ENCODE measurements at places on chromosomes 4 and X. TPM values are rescaled to one million over a fixed set of nuclear protein-coding genes. Genes with fewer than 3 reads are reported as not detected.

DNA sequence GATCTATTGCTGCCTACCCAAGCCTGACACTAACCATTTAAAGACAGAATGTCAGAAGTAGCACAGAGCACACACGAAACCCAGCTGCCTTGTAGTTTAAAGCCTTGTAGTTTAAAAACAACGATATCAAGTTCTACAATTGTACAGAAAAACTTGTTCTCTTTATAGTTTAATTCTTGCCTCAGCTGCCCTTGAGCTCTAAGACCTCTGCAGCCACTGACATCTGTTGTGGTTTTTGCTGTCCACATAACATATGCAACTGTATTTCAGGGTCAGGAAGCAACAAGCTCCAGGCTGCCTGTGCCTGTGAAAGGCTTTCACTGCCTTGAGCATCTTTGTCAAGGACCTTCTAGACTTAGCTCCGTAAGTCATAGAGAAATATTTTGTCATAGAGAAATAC lies 227.2 kb downstream of the SPCS3 start:
- DNase-seq: no peak

- peak; percentile 30 for DNase-seq
Measured at GRCh38 chr4:118865091-118865708, 23.5 kb upstream of the SYNPO2 start.

- no peak for DNase-seq
Measured at GRCh38 chr4:77009511-77010115, 60.1 kb downstream of the SEPTIN11 start.

DNA sequence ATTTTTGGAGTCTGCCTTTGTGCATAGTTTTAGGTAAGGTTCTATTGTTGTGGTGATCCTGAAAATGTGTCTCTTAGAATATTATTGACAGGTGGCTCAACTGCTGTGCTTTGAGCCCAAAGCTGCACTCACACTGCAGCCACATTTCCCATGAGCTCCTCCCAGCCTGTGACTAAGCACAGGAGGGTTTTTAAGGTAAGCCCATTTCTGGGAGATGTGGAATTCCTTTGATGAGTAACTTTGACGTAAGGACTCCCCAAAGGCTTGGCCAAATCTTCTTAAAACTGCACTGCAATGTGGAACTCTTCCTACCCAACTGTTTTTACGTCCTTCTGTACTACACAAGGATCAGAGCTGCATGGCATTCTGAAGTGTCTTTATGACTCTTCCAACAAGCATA lies 20.0 kb upstream of the TMPRSS11A start:
- no peak for DNase-seq

- no peak for DNase-seq
Measured at GRCh38 chr4:95293014-95293413, 255.8 kb downstream of the UNC5C start.

GRCh38 chr4:159024266-159024665 lies 78.6 kb upstream of the RAPGEF2 start:
- DNase-seq: no peak

DNA sequence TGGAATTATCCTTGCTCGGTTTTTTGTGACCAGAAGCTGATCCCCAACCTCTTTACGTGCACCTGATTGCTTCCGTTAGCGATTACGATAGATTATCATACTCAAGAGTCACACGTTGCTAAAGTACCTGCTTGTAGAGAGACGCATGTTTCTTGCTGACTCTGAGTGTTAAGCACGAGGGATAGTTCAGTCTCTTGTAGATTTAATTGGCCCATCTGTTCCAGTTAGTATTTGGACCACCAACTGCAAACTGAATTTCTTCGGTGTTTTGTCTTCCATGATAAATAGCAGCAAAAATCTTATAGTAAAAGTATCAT lies 516 bp upstream of the COX18 start:
- no peak for DNase-seq

GRCh38 chr4:33649015-33649414 lies 2595.3 kb downstream of the ARAP2 start:
- no peak for DNase-seq

- DNase-seq: no peak
Measured at GRCh38 chrX:77009691-77010090, 437.5 kb upstream of the FGF16 start.

- no peak for DNase-seq
Measured at GRCh38 chr4:119955256-119955655, 111.4 kb downstream of the MAD2L1 start.

DNA sequence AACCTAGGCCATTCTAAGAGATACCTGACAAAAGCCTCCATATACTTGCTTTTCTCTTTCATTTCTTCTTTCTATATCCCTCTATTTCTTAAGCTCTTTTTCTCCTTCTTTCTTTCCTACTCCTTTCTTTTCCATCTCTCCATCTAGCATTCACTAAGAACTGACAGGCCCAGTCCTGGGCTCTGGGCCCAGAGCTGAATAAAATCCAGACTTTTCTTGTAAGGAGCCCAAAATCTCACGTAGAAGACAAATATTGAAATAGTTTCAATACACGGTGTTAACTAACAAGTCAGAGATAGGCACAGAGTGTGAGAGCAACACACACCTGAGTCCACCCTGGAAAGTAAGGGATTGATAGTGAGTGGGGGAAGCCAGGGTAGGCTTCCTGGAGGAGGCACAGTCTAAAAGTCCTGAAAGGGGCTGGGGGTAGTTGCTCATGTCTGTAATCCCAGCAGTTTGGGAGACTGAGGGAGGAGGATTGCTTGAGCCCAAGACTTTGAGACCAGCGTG lies 73.2 kb upstream of the EFNB1 start:
- no peak for DNase-seq

DNA sequence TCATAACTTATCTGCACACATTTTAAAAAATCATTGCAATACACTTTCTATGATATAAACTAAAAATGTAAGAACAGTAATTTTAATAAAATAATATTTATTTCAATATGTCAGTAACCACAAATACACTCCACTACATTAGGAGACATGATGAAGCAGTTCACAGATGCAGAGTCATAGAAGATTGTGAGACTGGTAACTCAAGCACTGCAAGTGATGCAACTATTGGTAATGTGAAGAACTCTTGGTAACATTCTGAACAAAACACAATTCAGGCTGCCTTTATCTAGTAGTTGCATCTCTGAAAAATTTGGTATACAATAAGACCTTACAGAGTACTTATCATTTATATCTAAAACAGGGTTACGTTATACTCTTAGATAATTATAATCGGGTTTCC lies 52.6 kb upstream of the LRAT start:
- DNase-seq: no peak

GRCh38 chrX:40172401-40173142 lies 74.8 kb upstream of the BCOR start:
- DNase-seq: peak; percentile 90

DNA sequence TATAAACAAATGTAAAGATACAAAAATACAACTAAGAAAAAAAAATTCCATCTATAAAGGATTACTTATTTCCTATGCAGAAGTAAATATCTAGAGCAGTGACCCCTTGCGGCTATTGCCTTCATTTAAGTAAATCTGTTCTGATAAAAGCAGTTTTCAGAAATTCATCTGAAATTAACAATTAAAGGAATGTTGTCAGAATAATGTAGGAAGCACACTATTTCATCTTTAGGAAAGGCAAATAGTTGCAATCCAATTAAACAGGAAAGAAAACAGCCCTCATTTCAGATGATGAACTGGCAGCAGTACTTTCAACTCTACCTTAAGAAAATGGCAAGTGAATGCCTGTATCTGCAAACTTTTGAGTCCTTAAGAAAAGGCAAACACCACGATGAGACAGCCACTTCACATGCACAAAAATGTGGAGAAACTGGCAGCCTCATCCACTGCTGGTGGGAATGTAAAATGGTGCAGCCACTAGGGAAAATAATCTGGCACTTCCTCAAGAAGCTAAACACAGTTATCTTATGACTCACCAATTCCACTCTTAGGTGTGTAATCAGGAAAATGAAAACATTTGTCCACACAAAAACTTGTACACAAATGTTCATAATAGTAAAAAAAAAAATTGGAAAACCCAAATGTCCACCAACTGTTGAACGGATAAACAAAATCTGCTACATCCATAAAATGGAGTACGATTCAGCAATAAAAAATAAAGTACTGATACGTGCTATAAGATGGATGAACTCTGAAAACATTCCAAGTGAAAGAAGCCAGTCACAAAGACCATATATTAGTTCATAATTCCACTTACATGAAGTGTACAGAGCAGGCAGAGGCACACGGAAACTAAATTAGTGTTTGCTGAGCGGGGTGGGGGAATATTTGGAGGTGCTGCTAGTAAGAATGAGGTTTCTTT lies 2.0 kb upstream of the THAP9 start:
- no peak for DNase-seq

- no peak for DNase-seq
Measured at GRCh38 chrX:103637604-103638338, 9.0 kb downstream of the TCEAL1 start.

GRCh38 chr4:54737421-54737820 lies 79.7 kb downstream of the KIT start:
- DNase-seq: no peak

GRCh38 chrX:28850955-28851354 lies 263.7 kb downstream of the IL1RAPL1 start:
- no peak for DNase-seq

- DNase-seq: no peak
Measured at GRCh38 chr4:127936974-127937373, 28.0 kb downstream of the MFSD8 start.

DNA sequence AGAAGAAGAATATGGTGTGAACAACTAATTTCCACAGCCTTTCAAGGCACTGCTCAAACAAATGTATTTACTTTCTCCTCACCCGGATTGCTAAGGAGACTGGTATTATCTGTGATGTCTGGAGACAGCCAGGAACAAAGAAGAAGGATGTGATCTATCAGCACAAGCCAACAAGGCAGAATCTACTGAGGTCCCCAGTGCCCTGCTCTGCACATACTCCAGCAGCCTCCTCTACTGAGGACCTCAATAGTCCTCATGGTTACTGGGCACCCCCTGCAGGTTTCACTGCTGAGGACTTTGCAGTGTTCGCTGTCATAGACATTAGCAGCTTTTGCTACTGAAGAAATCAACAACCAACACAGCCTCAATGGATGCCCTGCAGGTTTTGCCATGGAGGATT lies 930.1 kb downstream of the ADGRL3 start:
- DNase-seq: no peak

DNA sequence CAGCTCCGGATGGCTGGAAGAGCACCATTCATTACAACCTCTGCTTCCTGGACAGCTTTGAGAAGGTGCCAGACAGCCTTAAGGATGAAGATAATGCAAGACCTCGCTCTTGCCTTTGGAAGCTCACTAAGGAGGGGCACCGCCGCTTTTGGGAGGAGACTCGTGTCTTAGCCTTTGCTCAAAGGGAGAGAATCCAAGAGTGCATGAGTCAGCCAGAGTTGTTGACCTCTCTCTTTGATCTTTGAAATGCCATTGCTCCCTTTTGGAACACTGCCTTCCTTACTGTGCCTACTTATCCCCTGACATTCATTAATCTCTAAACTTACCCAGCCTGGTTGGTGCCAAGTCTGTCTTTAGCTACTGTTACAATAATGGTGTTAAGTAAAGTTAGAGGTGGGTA lies 1.2 kb downstream of the FOXR2 start:
- DNase-seq: no peak

GRCh38 chr4:18938343-18939099 lies 917.0 kb upstream of the LCORL start:
- no peak for DNase-seq

DNA sequence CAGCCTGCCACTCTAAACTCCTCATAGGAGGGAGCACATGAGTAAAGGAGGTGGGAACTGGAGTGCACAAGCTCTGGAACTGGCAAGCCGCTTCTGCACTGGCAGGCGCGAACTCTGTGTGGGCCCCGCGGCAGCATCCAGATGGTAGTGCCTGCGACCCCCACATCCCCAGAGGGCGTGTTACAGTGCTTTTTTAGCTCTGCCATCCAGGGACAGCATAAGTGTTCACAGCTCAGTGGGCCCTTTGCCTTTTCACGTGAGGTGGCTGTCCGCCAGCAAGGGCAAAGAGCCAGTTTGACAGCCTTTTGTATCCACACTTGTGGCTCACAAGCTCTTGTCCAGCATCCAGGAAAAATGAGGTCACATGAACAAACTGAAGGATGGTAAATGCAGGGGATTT lies 581.6 kb upstream of the DIAPH2 start:
- DNase-seq: no peak

GRCh38 chr4:136863756-136864155 lies 668.5 kb downstream of the PCDH18 start:
- DNase-seq: no peak

GRCh38 chrX:46531442-46531841 lies 13.8 kb downstream of the ZNF674 start:
- DNase-seq: no peak

DNA sequence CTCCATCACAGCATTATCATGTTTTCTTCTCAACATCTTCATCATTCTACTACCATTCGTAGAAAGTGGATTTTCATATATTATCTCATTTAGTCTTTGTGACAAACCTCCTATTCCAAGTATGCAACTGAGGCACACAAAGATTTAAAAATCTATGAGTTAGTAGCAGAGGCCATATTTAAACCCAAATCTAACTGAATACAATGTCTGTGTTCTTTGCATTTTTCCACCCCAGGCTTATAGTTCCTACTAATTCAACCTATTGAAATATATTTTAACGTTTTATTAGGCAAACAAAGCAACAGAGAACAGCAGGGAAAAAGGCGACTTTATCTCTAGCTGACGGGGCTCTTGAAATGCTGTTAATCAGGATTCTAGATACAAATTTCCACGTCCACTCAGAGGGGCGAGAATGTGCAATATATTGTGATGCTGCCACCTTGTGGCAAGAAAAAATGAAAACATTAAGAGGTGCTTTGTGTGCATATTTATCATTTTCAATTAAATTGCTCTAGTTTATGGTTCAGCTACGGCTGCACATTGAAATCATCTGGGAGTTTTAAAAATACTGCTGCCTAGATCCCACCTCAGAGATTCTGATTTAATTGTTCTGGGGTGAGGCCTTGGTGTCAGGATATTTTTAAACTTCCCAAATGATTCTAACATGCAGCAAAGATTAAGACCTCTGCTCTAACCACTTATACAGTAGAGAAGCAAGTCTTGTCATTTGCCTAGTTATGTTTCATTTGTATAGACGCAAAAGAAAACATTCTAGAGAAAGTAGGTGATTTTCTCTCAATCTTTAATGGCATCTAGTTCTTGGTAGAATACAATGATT lies 315.9 kb downstream of the MAPK10 start:
- DNase-seq: no peak

MEPE gene
- not detected for total RNA-seq

CASK gene
- total RNA-seq: 17.5 TPM

CYTL1 gene
- 0.45 TPM for total RNA-seq

SCML2 gene
- 1.2 TPM for total RNA-seq

PPARGC1A gene
- 74.7 TPM for total RNA-seq

SFRP2 gene
- 0.54 TPM for total RNA-seq

ZNF81 gene
- total RNA-seq: 6.2 TPM

SULT1E1 gene
- total RNA-seq: not detected

XPNPEP2 gene
- total RNA-seq: 2.5 TPM

KDR gene
- total RNA-seq: 18.7 TPM

ADGRL3 gene
- 3.2 TPM for total RNA-seq

DACH2 gene
- 0.49 TPM for total RNA-seq

GPR78 gene
- not detected for total RNA-seq
